ENCODE measurements at places on chromosomes 12 and 14.

- no peak for DNase-seq
Observed at GRCh38 chr14:54889919-54890318, 12.7 kb downstream of the GCH1 start.

DNA sequence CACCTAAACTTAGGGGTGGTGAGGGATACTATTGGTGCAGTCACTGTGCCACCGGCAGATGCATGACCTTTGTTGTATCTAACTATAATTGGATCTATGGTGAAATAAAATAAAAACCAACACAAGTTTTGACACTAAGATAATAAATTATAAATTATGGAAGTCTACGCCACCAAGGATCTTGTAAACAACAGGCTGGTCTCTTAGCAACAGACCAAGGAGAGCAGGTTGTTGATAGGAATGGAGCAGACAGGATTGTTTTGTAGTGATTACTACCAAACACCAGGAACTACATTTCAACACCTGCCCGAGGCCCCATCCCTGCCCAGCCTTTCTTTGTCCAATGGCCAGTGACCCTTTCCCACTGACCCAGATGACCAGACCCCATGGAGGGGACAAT, 1178.0 kb downstream of the VRK1 start:
- DNase-seq = no peak

DNA sequence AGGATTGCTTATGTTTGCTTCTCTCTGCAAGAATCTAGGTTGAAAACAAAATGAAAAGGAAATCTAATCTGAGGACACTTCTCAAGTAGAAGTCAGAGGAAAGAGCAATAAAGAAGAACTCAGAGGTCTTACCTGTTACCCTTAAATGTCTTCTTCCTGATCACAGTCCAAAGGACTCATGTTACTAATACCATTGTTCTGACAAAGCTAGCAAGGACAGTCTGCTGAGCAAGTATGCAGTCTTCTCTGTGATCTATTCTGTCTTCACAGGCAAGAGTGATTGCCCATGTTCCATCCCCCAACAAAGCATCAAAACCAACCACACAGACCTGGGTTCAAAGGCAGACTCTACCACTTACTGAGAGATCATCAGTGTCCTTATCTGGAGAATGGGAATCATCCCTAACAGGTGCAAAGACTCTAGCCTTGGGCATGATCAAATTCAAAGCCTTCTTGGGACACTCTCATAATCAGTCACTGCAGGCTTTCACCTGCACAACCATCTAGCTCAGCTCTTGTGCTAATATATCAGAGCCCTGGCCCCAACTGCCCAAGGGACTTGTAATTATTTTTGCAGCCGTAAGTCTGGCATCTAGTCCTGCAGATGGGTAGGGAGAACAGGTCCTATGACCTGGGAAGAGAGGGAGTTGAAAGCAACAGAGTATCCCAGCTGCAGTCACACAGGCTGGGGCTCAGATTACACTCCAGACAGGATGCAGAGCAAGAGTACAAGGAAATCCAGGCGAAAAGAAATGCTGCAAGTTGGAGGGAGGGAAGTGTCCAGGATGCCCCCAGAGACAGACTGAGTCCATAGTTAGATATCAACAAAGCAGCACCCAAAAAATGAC, 97.9 kb upstream of the NUDT4 start:
- no peak for DNase-seq

DNA sequence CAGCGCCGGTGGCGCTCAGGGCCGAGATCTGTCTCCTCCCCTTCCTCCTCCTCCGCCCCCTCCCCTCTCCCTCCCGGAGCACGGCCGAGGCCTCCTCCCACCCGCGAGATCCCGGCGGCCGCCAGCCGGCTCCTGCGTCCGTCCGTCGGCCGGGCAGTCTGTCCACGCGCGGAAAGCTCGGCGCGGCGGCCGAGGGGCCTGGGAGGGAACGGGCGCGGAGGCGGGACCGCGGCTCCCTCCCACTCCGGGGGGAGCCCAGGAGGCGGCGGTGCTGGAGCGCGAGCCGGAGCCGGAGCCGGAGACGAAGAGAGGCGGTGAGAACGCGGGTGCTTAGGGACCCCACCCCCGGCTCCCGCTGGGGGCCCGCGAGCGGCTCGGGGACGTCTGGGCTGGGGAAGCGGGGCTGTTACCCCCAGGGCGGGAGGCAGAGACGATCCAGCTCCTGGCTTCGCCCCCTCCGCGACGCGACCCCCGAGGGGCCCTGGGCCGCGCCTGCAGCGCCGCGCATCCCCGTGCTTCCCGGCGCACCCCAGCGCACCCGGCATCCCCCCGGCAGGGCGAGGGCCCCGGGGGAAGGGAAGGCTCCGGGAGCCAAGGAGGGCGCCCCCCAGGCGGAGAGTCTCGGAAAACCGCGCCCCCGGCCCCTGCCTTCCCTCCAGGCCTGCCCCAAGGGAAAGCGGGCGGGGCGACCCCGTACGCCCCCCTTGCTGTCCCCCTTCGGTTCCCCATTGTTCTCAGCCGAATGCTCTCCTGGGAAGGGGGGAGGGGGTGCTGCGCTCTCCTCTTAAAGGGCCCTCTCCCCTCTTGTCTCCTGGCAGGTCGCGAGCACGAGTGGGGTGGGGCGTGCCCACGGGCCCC, at the start of gene DTX1:
DTX1 (plus strand) TSS at position 100 of the 858 bp plus-strand sequence. CDS start 1,463 bp downstream, outside the sequence.
- no peak for DNase-seq

DNA sequence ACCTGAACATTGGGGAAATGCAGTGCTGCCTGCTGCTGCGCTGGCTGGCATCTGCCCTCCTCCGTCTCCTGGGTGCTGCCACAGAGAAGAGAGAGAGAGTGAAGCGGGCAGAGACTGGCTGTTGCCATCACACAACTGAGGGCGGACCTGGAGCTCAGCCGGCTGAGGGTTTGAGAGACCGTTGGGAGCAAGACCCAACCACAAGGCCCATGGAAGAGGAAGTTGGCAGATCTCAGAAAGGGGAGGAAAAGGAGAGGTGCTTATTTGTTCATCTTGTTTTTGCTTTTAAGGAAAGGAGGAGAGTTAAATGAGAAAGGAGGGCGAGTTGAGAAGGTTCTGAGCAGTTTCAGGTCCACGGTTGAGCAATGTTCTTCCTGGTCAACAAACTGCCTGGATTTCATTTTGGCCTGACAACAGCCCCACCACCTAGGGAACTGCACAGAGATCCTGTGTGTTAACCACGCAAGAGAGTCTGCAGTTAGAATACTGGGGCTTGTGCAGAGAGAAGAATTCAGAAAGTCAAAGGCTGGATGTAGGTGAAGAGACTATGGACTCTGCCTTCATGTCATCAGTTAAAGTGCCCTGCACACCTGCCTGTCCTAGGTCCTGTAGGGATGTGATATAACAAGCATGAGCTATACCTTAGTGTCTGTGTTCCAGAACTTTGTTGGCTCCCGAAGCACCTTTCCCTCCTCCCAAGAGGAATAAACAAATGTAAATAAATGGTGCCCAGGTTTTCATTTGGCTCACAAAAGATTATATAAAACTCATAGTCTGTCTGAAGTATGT, 124.6 kb downstream of the ETV6 start:
- no peak for DNase-seq

DNA sequence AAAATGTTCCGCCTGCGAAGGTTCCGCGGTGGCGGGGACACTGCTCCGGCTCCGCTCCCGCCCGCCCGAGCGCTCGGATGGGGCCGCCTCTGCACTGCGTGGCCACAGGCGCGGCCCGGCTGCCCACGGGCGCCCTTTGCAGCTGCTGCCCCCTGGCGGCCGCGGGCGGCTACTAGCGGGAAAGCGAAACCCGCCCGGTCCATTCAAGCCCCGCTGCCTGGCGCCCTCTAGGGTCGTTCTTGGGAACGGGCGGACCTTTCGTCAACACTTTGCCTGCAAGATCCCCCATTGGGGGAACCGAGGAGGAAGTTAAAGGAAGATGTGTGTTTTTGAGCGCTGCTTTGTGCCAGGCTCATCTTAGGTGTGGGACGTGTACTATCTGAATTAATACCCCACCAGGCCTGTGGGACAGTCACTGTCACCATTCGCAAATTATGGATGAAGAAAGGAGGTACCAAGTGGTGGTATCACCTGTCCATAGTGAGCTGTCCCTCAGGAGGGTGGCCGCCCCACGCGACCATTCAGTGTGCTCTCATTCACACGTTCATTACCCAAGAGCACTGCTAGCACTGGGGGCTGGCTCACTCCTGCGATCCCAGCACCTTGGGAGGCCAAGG, 19.4 kb downstream of the GPR132 start:
- DNase-seq = peak; percentile 95

- DNase-seq = no peak
Observed at GRCh38 chr14:34212172-34212929, 249.7 kb downstream of the SPTSSA start.

DNA sequence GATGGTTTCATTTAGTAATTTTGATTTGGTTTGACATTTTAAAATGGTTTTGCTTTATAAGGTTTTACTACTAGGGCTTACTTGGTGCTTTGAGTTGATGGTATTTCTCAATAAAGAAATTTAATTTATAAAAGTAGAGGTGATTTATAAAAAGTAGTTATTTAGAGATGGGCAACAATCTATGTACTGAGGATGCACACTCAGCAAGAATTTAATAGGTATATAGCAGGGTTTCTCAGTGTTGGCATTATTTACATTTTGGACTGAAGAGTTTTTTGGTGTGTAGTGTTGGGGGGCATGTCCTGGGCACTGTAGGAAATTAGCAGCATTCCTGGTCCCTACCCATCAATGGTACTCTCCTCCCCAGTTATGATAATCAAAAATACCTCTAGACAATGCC, 47.7 kb downstream of the PPHLN1 start:
- no peak for DNase-seq

DNA sequence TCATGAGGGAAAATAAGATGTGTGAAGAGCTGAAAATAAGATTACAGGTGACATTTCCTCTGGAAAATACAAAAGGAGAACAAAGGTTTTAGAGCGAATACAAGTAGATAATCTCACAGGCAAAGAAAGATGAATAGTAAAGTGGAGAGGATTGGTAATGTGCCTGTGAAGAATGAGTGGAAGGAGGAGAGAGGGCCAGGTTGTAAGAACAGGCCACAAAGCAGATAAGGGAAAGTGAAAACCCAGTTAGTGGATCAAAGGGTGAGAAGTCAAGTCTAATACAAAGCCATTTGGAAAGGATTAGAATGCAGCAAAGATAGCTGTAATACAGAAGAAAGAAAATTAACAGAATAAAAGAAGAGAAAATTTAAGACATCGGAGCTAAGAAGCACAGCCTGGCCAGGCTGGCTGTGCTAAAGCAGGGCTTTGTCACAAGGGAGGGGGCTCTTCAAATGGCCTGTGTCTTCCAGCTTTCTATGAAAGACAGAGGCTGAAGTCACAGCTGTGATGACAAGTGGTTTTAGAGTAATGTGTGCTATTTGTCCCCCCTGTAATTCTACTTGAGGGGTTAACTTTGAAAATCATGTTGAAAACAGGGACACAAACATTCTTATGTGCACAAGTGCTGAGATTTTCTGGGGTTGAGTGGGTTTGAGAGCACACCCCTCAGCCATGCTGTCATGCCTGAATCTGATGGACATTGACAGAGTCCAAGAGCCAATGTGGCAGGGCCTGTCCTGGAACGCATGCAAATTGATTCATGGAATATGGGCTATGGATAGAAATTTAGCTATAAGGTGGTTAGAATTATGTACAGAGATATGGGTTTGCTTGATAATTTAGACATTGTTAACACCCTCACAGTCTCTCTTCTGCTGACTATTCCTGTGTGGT, 344.5 kb upstream of the NAV3 start:
- no peak for DNase-seq

GRCh38 chr12:56278905-56279304, 12.2 kb downstream of the COQ10A start:
- no peak for DNase-seq

GRCh38 chr12:105382771-105383622, 52.5 kb downstream of the C12orf75 start:
- peak; percentile 64 for DNase-seq

GRCh38 chr14:104422837-104423681, 156.5 kb upstream of the C14orf180 start:
- no peak for DNase-seq

GRCh38 chr14:51041883-51042282, 53.0 kb downstream of the TRIM9 start:
- DNase-seq = no peak

DNA sequence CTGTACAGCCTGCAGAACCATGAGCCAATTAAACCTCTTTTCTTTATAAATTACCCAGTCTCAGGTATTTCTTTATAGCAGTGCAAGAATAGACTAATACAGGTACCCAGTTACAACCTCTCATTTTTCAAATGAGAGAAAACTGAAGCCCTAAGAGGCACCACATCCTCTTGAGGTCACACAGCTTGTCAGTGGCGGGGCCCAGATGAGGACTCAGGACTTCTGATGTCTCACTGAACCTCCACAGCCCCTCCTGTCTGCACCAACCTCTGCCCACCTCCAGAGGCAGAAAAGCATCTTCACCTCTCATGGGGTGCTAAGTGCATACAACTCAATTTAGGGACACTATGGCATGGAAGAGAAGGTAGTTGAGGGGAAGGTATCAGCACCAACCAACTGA, 120.7 kb downstream of the CRACR2A start:
- no peak for DNase-seq

GRCh38 chr14:72024504-72024903, 92.3 kb downstream of the RGS6 start:
- DNase-seq = no peak

- DNase-seq = no peak
Observed at GRCh38 chr12:95848575-95849388, 10.0 kb upstream of the SNRPF start.

GRCh38 chr12:58081488-58081887, 140.1 kb downstream of the ATP23 start:
- no peak for DNase-seq

DNA sequence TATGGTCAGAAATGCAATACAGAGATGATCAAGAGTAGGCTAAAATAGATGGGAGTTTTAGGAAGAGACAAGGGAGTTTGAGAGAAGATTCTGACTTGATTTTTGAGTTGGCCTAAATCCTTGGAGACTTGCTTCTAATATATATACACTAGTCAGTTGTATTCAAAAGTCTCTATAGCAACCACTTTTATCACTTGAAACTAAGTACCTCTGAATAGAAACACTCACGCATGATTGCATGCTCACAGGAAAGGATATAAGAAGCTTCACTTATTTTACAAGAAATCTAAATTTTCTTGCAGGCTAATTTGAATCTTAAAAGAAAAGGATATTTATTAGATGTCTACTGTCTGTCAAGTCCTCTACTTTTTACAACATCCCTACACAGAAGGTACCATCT, 316.8 kb downstream of the SNAPC1 start:
- no peak for DNase-seq

DNA sequence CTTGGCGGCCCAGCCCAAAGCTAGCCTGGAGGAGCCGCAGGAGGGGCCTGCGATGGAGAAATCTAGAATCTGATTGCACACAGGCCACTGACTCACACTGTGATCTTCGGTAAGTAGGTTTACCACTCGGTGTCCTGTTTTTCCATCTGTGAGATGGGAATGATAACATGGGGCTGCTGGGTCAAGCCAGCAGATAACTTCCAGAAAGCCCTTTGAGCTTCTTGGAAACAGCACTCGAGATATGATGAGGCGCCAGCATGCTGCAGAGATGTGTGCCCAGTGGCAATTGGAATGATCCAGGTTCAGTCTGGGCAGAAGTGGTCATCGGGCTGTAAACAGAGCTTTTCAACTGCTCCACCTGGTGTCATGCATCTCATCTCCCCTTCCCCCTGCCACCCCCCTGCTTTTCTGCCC, 771.3 kb upstream of the TBX3 start:
- DNase-seq = no peak

- no peak for DNase-seq
Observed at GRCh38 chr14:32820181-32820580, 118.5 kb upstream of the NPAS3 start.

GRCh38 chr14:50425816-50426215, 29.1 kb upstream of the CDKL1 start:
- DNase-seq = no peak

Measured in HuH-7.5 (cell line).